Nephron progenitor cell (in vitro differentiated cells): ENCODE measurements at places on chromosomes 5 and 9.
A peak's percentile ranks its signal among the peaks of the same experiment; 100 is the strongest.

DNA sequence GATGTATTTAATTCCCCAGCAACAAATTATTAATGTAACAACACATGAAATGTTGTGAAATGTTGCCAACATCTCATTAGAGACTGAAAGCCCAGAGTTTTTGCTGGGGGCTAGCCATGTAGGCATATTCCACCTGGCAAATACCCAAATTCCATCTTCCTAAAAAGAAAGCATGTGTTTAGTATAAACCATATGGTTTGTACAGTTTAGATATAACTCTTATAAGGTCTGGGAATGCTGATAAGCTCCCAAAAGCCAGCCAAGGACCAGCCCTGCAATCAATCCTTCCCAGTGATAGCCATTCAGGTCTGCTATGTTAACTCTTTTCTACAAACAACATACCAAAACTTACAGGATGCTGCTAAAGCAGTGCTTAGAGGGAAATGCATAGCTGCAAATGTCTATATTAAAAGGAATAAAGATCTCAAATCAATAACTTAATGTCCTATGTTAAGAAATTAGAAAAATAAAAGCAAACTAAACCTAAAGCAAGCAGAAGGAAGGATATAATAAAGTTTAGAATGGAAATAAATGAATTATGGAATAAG lies 158.9 kb downstream of the AUH start:
- no peak for DNase-seq

DNA sequence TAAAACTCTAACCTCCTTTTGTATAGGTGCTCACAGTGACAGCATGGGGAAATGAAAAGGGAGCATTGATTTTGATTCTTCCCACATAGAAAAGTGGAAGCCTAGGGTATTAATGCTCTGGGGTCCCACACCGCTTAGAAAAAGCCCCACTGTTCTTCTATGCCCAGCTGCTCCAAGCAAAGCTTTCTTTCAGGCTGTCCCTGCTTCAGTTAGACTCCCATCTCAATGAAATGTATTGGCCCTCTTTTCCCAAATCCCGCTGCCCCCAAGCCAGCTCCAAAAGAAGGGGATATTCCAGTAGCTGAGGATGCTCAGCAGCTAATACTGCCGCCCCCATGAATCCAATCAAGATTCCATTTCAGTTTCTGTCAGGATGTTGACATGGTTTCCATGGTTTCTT lies 17.0 kb upstream of the CREBRF start:
- no peak for DNase-seq

GRCh38 chr5:68336200-68336599 lies 120.6 kb downstream of the PIK3R1 start:
- no peak for DNase-seq

DNA sequence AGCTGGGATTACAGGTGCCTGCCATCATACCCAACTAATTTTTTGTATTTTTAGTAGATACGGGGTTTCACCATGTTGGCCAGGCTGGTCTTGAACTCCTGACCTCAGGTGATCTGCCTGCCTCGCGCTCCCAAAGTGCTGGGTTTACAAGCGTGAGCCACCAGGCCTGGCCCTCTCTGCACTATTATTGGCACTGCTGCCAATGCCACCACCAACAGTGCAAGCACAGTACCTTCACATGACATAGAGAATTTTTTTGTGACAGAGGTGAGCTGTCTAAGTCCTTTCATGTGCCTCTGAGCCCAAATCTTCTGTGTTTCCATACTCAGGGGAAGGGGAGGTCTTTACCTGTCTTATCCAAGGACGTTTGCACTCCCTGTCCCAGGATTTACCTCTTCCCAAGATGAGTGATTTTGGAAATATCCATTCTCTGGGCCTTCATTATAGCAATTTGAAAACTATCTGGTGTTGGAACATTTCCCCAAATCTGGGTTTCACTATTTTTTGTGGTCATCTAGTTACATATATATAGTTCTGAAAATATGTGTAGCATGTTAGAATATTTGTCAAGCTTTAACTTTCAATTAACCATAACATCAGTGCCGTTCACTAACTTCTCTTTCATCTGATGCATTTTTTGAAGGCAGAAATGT lies 5.4 kb upstream of the CD180 start:
- DNase-seq = no peak

DNA sequence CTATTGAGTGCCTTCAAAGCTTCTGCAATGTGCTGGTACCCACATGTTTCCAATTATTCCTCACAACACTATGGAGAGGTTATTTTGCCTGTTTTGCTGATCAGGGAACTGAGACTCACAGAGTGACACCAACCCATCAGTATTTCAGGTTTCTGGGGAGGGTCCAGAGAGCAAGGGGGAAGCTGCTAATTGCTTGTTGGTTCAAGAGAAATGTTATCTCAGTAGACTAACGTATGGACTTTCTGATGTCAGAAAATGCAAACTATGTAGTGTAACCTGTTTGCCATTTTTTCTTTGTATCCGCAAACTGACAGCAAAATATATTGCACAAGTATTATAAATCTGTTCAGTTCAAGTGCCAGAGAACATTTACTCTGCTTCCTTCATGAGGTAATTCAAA lies 108.3 kb upstream of the MSX2 start:
- DNase-seq = no peak

GRCh38 chr5:83145882-83146331 lies 68.6 kb downstream of the XRCC4 start:
- DNase-seq = no peak

DNA sequence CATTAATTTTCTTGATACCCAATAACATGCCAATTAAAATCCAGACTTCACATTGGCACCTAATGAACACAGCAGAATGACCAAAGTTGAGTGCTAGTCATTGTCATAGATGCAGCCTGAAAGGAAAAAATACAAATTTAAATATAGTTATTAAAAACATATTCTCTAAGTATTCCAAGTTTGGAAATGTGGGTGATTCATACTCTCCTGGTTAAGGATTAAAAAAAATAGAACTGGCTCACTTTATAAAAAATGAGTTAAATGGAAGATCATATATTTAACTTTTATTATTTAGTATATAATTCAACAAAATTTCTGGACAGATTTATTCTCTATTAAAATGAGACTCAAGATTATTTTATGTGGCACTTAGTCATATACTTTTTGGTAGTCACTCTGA lies 33.2 kb upstream of the RICTOR start:
- DNase-seq = no peak

DNA sequence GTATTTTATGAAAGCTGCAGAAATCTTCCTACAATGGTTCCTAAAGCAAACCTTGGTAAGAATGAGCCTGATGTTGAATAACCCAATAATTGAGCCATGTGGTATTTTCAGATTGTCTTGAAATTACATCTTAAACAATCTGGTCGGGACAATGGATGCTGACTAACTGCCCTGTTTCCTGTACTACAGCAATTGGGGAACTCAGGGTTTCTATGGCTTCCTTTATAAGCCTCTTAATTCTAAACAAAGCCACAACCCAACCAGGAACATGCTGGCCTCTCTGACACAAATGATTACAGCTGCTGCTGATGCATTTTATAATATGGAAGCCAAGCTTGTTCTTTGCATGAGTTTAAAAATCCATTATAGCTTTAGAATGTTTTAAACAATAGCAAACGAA lies 30.2 kb downstream of the PTPN3 start:
- no peak for DNase-seq

- DNase-seq = no peak
Measured at GRCh38 chr9:14207352-14207995, 106.5 kb downstream of the NFIB start.

DNA sequence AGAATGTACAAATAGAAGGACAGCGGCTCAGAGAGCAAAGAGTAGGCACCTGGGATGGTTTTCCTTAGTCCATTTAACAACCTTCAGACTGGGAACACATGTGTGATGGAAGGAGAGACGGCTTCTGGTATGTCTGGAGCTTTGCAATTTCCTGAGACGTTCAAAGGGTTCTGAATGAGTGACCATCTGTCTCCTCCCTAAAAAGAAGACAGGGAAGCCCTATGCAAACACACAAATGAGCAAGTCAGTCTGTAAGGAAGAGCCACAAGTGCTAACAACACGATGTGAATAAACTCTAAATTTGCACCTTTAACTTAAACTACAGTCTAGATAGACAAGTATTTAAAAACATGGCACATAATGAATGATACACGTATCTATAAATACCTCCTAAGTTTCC lies 391.0 kb downstream of the ICE1 start:
- DNase-seq = no peak

DNA sequence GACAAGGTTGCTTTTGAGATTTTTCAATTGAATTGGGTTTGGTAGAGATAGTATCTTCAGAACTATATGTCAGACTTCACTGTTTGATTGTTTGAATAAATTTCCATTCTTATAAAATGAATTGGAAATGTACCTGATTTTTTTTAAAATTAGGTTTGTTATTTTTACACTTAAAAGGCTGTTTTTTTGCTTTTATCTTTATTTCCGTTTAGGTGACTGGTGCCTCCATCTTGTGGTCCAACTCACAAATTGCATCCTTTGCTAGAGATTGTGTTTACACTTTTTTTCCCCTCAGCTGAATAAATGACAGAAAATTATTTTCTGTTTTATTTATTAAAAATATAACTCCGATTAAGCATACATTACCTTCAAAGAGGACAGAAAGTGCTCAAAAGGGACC lies 15.6 kb downstream of the NDUFAF2 start:
- DNase-seq = no peak

- DNase-seq = no peak
Measured at GRCh38 chr5:1564182-1564748, 40.5 kb upstream of the LPCAT1 start.

DNA sequence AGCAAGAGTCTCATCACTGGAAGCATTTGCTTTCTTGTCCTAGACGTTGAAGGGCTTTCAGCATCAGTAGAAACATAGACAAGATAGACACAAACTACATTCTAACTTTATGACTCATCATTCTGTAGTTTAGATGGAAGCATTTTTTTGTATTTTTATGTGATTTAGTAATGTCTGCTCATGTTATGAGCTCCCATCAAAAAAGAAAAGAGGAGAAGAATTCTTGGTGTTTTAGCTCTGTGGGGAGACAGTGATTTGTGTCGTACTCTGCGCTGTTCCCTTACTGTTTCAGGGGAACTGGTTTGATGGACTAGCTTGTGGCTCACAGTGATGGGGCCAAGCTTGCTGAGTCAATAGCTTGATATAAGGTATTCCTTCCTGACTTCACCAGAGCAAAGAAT lies 159.2 kb upstream of the WWC1 start:
- no peak for DNase-seq

GRCh38 chr9:119968836-119969707 lies 599.8 kb upstream of the BRINP1 start:
- DNase-seq = peak; percentile 85

DNA sequence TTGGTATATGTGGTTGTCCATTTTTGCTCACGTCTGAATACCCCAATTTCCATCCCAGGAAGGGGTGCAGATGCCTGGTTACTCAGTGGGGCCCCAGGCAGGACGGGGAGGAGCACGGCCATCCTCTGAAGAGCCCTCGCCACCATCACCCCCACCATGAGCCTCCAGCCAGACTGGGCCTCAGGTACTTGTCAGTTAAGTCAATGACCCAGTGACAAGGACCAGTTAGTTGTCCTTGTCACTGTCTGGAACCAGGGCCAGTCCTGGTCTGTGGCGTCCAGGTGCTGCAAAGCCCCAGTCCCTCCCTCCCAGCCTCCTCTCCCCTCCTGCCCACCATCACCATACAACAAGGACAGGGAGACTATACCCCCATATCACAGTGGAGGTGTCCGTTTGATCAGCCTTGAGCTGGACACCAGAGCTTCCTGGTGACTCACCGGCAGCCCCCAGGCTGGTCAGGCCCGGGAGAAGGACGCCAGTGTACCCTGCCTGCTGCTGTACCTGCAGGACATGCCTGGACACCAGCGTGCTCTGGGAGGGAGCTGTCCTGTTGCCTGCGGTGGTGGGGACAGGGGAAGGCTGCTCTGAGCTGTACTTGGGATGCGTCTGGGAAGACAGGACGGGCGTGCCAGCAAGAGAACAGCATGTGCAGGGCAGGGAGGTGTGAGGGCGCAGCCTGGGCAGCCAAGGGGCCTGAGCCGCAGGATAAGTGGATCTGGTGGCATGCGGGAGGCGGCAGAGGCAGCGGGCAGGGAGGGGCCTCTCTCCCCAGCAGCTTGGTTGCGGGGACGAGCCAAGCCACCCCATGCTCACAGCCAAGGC lies 32.6 kb upstream of the TTLL11 start:
- peak; percentile 20 for DNase-seq

DNA sequence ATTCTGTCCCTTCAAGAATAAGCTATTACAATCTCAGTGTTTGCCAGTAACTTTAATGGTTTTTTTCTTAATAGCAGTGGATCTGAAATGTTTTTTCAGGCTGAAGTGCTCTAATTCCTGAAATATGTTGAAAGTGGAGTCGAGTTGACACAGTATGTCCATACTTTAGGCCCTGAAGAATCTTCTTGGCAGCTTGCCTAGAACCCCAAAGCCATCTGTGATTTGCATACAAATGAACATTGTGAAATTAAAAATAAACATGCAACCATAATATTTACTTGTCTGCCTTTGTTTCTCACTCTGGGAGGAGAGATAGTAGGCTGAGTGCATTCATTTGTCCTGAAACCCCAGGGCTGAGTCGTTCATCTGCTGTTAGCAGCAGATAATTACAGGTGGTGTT lies 152.7 kb downstream of the ADCY2 start:
- DNase-seq = no peak

DNA sequence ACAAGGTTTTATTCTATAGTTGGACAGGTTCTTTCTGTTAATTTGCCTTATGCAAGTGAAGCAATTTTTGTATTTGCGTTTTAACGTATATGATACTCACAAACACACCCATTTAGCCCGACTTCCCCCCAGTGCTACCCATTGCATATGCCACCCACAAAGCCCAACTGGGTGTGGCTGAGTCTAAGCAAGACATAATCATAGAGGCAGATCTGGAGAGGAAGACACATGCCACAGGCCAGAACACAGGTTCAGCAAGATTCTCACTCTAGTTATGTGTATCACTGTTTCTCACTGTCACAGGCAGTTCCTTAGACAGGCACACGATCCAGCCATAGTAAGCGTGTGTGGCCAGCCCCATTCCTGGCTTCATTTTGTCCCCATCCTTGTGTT lies 29.0 kb upstream of the PUM3 start:
- DNase-seq = no peak

DNA sequence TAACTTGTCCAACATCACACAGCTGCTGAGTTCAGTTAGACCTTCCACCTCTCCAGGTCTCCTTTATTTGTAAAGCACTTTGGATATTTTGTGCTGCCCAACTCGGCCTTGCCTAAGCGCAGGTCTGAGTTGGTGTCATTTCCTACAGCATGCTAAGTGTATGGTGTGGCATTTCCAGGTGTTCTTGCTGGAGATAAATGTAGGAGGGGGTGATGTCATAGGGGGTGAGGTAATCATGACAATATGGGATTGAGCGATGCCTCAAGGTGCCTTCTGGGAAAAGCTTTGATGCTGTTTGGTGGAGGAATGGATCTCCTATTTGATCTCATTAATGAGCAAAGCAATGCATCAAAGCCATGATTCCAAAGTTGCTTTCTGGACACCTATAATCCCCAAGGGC lies 32.3 kb upstream of the NEURL1B start:
- DNase-seq = no peak
